NCI-H69 (cell line): ENCODE measurements at places on chromosomes 7 and 10.

DNA sequence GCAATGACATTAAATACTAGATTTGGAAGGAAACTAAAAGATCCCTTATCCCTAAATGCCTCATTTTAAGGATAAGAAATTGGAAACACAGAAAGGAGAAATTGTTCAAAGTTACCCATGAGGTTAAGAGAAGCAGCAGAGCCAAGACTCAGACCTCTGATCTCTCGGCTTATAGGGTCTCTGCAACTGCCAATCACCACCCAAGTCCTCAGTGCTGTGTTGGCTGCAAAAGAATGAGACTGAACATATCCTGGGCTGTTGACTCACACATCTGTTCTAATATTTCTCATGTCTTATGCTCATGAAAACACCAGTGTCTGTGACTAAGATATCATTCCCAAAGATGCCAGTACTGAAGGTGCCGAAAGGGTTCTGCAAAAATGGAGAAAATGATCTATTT lies 153.3 kb downstream of the XPNPEP1 start:
- DNase-seq = no peak

DNA sequence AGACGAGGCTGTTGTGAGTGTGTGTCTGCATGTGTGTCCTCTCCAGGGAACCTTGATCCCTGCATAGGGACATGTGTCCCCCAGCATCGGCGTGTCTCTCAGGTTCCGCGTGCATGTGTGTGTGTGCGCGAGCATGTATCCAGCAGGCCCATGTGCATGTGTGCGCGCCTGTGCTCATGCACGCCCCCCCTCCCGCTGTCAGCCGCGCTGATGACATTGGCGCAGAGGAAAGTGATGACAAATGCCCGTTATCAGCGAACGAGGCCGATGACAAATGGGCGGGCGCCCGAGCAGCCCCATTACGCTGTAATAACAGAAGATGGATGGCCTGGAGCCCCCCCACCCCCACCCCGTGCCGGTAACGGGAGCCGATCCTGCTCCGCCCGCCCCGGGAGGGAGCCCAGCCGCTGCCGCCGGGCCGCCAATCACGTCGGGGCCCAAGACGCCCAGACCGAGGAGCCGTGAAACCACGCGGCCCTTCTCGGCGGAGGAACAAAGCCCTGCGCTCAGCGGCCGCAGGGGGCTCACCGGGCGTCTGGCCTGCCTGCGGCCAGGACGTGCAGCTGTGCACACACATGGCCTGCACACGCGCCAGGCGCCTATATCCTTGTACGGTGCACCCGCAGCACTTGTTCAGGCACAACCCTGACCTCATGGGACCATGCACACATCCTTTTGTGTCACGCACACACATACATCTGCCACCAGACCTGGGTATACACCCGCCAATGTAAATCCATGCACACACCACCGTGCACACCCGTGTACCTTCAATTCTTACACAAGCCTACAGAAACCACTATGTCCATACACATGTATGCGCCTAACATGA lies 21.5 kb downstream of the POLL start:
- DNase-seq = peak; percentile 89

DNA sequence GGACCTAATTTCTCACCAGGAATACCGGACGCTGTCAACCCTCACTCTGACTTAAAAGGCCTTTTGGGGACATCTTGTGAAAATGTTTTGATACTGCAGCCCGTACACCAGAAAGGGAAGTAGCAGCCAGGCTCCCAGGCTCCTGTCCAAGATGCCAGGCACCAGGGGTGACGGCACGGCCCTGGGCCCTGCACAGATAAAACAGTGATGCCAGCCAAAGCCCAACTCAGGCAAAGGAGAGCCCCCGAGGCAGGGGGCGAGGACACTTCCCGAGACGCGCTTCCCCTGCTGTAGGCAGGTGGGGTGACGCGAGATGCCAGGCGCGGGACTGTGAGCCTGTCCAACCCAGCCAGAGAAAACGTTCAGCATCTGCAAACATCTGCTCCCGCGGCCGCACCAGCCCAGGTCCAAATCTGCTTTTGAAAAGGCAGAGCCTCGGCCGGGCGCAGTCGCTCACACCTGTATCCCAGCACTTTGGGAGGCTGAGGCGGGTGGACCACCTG lies 15.7 kb downstream of the ZFAND2A start:
- peak; percentile 71 for DNase-seq

DNA sequence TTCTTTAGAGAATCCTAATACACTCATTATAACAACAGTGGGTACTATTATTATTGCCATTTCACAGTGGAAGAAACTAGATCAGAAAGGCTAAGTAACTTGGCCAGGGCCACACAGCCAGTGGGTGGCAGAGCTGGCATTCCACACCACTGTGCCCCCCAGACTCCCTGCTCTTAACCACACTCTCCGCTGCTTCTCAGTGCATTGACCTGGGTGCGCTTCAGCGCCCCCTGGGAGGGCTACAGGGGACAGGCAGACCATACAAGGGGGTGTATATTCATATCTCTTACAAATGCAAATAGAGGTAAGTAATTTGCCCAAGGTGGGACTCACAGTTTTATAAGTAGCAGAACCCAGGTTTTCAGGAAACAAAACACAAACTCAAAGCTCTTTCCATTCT lies 77.0 kb upstream of the NMT2 start:
- peak; percentile 24 for DNase-seq

DNA sequence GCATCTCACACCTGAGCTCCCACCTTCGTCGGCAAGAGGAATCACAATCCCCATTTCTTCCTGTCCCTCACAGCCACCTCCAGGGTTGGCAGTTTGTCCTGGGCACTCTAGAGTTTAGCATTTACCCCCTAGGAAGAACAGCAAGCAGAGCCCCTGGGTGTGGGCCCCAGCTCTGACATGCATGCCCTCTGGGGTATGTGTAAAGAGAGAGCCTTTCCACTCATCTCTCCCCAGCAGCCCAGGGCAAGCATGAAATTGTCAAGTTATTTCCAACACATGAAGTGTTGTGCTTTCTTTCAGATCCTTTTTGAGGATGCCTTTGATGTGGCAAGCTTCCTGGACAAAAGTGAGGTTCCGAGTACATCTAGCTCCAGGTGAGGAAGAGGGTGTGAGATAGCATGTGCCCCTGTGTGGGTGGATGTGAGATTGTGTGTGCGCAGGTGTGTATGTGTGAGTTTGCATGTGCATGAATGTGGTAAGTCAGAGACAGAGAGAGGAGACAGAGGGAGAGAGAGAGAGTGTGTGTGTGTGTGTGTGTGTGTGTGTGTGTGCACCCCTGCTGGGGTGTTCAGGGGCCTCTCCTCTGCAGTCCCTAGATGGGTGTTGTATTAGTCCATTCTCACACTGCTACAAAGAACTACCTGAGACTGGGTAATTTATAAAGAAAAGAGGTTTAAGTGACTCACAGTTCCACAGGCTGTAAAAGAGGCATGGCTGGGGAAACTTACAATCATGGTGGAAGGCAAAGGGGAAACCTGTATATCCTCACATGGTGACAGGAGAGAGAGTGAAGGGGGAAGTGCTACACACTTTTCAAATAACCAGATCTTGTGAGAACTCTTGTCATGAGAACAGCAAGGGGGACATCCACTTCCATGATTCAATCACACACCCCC lies 18.1 kb downstream of the STRA8 start:
- no peak for DNase-seq
